ENCODE measurements at places on chromosomes 1 and 21.
A peak's percentile ranks its signal among the peaks of the same experiment; 100 is the strongest.

DNA sequence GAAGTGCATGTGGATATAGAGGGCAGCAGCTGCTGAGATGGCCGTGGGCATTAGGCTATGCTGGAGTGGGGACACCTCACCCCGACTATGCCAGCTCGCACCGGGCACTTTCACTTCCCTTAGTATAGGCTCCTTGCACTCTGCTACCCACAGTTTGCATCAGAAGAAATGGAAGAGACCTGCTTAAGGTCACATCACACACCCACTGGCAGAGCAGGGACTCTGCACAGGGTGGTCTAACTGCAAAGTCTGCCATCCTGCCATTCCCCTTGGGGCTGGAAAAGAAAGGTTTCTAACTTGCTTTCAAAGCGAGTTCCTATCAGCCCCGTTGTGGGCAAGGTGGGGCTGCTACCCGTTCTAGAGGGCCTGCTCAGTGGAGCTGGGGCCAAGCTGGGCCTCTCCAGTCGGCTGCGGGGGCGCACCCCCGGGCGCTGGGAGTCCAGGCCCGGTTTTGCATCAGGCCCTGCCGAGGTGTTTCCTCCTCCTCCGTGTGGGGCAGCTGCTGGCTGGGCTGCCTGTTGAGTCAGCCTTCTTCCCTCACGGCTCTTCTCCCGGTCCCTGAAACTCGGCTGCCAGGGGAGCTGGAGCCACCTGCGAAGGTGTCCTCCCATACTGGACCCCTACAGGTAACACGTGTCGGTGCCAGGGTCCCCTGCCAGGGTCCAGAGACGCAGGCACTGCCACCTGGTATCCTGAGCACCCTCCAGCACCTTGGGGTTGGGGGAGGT lies at the start of gene SYTL1:
TSS of gene SYTL1 (plus strand) at position 498 of the 728 bp plus-strand sequence. CDS start 3,313 bp downstream, outside the sequence.
- no peak for DNase-seq

- no peak for DNase-seq
Measured at GRCh38 chr1:114219172-114219868, 65.7 kb upstream of the SYT6 start.

DNA sequence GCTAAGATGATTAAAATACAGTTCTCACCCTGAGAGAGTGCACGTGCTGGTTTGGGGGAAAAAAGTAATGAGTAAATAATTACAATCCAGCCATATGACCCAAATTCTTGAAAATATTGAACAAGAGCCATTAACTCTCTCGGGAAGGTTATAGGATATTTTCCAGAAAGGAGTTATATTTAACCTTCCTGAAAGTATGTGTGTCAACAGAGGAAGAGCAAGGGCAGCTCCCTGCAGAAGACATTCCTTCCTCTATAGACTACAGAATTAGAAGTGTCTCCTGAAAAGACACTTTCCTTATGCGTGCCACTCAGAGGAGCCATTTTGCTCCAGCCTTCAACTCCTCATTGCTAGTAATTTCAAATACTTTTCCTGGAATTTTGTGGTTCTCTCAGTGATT lies 648.7 kb downstream of the USP25 start:
- DNase-seq: no peak

GRCh38 chr1:99731384-99731783 lies 35.1 kb downstream of the FRRS1 start:
- no peak for DNase-seq

DNA sequence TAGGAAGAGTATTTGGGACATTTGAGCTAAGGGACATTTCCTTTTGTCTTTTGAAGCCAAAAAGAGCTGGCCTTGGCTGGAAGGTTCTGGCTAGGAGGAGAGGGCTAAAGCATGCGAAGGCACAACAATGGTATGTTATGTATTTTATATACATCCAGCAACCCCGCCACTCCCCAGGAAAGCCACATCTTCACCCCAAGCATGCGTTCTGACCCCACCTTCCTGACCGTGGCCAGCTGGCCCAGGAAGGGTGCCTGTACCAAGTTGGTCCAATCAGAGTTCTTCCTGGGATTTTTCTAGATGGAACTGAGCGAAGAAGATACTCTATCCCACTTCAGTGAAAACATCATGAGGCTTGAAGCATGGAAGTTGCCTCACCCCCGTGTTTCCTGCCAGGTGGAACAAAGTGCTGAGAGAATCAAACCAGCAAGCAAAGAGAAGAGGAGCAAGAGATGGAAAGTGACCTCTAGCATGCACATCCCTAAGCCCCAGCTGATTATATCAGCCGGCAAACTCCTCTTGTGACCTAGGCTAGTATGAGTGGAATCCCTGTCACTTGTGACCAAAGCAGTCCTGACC lies 82.7 kb downstream of the BCAR3 start:
- DNase-seq: no peak

DNA sequence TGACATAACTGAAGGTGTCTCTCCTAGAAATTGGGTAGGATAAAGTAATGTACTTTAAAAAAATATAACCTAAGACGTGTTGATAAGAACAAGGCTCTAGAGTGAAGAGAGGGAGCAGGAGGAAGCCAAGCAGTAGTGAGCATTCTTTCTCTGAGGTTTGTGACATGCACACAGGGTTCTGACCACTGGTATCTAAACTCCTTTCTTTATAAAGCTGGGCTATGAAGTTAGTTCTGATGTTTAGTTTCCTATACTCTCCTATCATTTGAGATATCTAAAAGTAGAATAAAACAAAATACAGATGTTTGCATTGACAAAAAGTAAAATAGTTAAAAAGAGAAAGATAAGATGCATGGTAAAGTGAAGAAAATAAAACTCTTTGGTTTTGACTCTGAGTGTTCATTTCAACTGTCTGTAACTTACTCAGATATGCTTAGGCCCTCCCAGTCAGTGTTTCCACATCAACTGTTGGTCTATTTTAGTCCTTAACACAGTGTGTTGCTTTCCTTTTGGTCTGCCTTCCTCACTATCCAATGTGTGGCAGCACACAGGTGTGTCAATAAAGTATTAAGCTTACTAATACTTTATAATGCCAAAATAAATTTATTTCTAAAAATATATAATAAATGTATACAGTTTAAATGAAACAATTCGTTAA lies 543.5 kb downstream of the PTPRC start:
- DNase-seq: no peak

GRCh38 chr1:99270646-99271045 lies 6.4 kb downstream of the PLPPR4 start:
- DNase-seq: no peak

DNA sequence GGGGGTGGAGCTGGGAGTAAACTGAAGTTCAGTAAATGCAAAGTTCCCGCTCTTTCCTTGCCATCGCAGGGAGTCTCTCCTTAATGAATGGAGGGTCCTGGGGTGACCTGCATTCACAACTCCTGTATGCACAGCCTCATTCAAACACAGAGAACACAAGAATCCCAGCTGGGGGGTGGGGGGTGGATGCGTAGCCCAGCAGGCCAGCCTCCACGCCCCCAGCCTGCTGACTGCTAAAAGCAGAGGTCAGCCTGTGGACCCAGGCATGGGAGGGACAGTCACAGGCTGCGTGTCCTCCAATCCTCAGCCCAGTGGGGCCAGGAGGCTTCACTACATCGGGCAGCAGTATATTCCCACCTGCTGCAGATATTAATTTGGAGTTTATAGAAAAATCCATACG lies 263.1 kb downstream of the GRIK3 start:
- DNase-seq: no peak

- no peak for DNase-seq
Measured at GRCh38 chr1:163744301-163744887, 422.6 kb downstream of the NUF2 start.

DNA sequence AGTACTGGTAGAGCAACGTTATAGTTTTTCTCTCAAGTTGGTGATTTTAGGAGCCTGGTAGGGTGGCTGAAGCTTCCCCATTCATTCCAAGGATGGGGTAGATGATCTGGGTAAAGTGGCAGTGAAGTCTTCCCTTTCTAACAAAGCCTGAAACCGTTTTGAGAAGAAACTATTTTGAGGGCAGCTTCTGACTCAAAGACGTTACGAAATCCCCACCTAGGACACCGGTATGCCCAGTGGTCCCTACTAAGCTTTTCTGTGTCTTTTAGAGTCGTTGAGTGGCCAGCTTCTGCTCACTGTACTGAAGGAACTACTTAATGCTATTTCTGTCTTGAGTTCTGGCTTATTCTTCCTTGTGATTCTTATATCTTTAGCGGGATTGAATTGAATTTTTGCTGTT lies 1.4 kb downstream of the WDTC1 start:
- no peak for DNase-seq

DNA sequence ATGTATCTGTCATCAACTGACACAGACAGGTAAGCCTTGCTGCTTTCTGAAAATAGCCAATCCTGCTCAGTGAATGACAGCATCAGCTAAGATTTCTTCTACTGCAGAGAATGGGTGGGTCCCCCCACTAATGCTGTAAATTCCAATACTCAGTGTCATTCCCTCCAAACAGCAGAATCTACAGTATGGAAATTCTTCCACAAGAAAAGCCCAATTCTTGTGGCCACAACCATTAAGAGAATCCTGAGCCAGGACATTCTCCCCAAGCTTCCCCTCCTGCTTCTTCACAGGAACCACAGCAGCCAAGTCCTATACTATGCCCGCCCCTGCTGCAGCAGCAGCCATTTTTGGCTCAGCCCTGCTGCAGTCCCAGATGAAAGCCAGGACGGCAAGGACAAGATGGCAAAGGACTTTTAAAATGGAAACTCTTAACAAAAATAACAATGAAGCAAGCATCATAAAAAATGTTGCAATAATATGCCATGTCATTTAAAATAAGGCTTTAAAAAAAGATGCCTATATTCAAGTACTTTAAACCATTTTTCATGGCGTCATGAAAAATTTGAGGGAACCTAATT lies 26.8 kb downstream of the EIF4G3 start:
- no peak for DNase-seq

DNA sequence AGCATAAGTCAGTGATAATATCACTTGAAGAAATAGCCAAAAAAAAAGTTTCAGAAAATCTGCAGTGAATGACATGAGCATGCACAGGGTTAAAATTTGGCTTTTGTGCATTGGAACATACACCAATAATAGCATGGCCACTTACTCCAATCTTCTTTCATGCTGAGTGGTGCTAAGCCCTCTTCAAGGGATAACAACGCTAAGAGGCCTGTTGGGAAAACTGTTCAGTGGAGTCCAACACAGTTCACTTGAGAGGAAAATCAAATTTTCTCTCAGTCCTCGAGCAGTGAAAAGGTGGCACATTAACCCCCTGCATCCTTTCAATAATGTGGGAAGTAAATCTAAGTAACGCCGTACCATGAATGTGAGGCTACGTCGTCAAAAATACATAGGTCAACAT lies 264.7 kb downstream of the SPATA17 start:
- DNase-seq: peak; percentile 73

GRCh38 chr1:182255494-182255893 lies 136.1 kb downstream of the GLUL start:
- no peak for DNase-seq

DNA sequence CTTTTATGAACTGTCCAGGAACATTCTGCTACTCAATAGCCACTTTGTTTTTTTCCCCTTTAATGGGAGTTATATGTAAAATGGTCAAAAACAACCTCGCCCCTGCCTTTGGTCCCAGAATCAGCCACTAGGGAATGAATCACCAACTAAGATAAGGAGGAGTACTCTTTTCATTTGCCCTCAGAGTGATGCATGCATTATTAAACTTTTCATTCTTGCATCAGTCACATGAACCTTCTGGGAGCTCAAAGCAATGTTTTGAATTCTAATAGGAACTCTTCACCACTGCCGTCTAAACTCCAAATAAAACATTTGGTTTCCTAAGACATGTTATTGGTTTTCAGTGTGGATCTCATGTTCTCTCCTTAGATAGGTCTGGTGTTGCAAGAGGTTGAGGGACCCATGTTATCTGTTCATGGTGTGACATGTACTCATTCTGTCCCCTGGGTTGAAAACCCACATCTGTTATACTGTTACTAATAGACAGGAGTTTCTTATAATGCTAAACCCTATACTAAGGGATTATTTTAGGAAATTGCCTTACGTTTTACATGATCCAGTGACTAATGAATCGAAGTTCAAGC lies 17.8 kb upstream of the HSD17B7 start:
- DNase-seq: no peak

- no peak for DNase-seq
Measured at GRCh38 chr1:240701412-240701811, 89.5 kb upstream of the GREM2 start.

DNA sequence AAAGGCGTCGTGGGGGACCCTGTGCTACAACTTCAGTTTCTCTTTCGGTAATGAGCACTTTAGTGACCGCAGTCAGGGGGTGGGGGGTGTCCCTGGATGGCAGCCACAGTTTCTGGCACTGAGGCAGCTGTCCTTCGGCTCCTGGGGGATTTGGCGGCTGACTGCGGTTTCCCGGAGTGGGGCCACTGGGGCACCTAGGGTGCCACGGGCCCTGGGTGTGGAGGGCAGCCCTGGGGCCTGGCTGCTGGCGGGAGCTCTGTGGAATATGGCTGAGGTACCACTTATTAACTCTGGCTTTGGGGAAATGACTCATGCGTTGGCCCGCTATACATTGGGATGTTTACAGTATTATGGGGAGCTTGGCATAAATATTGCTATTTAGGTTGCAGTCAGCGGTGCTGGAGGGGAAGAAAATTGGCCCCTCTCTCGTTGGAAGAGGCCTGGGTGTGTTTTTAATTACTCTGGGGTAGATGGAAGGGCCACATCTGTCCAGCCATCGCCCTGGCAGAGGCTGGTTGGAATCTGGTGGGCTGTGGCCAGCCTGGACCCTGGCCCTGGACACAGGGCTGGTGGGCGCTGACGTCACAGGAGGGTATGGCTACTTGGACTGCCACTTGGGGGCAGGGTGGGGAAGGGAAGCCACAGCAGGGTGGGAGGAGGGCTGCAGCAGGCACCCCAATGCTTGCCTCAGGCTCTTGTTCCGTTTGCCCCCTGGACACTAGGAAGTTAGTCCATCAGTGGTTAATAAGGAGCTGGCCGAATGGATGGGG lies 2.0 kb downstream of the EPHB2 start:
- DNase-seq: no peak

- DNase-seq: no peak
Measured at GRCh38 chr1:41898191-41898713, 20.5 kb downstream of the HIVEP3 start.

- DNase-seq: no peak
Measured at GRCh38 chr1:81329041-81329440, 471.7 kb upstream of the ADGRL2 start.

- no peak for DNase-seq
Measured at GRCh38 chr21:35616090-35616489, 444.2 kb downstream of the SETD4 start.

GRCh38 chr1:180462102-180462501 lies 40.3 kb downstream of the ACBD6 start:
- DNase-seq: no peak
